ENCODE measurements at places on chromosomes 1 and 21.

DNA sequence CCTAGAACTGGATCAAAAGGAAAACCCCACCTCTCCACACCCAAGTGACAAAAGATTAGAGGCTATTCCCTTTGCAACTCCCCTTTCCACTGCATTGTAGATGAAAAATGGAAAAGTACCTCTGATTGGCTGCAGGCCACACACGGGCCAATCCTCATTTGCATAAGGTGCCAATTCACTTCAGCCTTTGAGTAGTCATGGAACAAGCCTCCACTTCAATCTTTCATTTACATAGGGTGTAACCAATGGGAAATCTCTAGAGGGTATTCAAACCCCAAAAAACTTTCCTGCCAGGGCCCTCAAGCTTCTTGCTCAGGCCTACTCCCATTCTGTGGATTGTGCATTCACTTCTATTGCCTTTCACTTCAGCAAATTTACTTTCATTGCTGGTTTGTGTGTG, 122.3 kb upstream of the KCND3 start:
- DNase-seq = no peak

DNA sequence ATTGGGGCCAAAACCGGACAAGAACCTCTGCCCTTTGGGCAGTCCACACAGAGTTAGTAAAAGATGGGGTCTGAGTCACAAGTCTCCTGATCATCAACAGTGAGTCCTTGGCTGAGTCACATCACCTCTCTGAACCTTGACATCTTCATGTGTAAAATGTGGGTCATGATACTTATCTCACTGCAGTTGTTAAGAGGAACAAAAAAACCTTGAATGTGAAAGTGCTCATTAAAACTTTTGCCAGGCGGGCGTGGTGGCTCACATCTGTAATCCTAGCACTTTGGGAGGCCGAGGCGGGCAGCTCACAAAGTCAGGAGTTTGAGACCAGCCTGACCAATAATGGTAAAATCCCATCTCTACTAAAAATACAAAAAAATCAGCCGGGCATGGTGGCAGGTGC, 15.7 kb downstream of the S100A16 start:
- DNase-seq = no peak

GRCh38 chr1:235979176-235979575, 85.7 kb downstream of the NID1 start:
- no peak for DNase-seq

DNA sequence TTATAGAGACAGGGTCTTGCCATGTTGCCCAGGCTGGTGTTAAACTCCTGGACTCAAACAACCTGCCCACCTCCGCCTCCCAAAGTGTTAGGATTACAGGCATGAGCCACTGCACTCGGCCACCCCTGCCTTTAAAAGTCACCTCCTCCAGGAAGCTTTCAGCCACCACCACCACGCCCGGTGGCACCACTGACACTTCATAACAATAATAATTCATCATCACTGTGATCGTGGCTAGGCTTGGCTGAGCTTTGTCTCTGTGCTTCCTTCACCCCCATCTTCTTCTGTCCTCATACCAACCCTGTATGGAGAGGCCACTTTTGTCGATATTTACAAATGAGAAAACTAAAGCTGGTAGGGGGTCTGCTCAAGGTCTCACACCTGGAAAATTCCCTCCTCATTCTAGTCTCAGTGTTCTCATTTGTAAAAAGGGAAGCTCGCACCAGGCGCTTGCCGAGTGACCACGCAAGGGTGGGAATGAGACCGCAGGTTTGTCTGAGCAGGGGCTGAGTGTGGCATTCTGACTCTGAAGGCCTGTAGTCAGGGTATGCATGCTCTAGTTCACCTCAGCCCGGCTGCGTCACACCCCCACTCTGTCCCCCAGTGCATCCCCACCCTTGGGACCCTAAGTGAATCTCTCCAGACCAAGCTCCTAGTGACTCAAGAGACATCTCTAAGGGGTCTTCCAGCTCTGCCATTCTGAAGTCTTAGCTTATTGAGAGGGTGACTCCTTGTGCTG, 12.9 kb upstream of the EPHA2 start:
- DNase-seq = no peak

DNA sequence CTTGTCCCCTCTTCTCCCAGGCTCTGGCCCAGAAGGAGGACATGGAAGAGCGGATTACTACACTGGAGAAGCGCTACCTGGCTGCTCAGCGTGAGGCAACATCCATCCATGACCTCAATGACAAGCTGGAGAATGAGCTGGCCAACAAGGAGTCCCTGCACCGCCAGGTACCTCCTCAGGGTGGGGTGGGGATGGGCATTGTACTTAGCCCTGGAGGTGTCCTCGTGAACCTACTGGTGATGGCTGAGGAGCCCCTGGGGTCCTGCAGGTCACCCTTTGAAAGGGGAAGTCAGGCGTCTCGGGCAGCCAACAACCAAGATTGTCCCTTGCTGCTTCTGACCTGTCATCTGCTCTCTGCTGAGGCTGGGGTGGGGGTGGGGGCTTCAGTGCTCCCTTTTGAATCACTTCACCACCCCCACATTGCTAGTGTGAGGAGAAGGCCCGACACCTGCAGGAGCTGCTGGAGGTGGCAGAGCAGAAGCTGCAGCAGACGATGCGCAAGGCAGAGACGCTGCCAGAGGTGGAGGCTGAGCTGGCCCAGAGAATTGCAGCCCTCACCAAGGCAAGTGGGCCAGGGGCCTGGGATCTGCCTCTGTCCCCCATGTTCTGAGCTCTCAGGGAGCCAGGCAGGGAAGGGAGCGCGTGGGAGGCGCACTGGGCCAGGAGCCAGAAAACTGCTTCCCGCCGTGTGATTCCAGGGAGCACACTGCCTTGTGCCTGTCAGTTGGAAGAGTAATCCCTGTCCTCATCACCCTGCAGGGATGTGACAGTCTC, 19.7 kb downstream of the PPFIA4 start:
- DNase-seq = no peak

DNA sequence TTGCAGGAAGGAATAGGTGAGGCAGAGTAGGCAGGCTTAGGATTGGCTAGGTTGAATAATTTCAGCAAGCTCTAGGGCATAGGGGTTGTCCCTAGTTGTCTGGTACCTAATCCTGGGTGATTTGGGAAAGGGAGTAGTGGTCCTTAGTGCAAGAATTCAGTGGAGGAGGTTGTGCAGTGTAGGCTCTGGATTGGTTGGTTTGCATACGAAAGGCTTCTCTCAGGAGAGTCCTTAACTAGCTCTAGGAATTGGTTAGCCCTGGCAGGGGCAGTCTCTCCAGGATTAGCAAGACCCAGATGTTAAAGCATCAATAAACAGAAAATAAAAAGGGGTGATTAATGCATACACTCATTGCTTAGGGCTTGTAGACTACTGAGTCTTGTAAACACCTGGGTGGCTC, 9.6 kb upstream of the CD101 start:
- DNase-seq = no peak

DNA sequence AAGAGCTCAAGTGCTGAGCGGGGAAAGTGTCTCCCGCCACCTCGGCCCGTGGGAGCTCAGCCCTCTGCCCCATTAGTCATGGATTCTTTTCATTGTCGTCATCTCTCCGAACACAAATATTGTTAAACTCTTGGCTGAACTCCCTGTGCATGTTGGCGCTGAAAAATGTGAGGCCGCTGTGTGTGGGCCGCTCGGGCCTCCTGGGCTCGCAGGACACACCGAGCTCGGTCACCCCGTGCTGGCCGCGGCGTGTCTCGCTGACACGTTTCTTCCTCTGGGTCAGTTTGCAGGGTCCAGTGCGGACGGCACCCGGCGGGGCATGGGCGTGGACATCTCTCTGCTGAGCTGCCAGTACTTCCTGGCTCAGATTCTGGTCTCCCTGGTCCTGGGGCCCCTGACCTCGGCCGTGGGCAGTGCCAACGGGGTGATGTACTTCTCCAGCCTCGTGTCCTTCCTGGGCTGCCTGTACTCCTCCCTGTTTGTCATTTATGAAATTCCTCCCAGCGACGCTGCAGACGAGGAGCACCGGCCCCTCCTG, 25.6 kb downstream of the SLC45A1 start:
- no peak for DNase-seq

GRCh38 chr1:102498929-102499328, 502.2 kb upstream of the OLFM3 start:
- DNase-seq = no peak

DNA sequence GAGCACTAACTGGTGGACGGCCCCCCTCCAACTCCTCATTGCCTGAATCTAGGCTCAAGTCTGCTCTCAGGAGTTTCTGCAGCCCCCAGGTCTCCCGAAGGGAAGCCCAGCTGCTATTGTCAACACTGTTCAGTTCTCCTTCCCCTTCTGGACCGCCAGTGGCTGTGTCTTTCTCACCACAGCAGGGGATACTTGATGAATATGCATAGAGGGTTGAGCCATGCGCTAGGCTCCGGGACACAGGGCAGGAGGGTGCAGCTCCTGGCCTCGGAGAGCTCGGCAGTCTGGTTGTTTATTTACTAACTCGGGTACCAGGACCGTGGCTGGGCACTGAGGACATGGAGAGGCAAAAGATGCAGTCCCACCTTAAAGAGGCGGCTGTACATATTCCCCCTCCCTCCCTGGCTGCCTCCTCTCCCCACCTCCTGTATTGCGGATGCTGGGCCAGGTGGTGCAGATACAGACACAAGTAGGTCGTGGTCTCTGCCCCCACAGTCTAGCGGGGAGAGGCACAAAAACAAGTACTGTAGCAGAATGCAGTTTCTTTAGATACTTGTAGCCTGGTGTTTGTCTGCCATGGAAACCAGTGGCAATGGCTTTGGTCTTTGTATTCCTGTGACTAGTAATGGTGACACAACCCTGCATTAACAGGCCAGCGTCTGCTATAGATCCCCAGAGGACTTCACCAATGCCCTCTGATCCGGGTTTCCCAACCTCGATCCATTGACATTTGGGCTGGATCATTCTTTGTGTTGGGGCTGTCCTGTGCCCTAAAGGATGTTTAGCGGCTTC, 26.2 kb downstream of the ARHGEF10L start:
- DNase-seq = peak; percentile 17

GRCh38 chr1:168235548-168235885, 9.7 kb downstream of the SFT2D2 start:
- no peak for DNase-seq

DNA sequence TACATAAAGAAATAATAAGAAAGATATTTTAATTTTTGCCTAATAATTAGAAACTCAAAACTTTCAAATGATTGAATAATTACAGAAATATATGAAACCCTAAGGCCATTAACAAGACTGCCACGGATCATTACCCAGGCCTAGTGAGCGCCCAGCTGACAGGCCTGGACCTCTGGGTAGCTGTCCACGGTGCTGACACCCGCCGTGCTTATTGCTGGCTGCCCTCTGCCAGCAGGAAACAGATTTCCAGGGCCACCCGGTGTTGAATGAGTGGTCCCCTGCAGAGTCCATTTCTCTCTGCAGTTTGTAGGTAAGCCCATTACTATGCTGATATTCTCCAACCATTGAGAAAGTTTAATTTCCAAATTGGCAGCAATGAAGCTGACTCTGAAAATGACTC, 254.4 kb upstream of the GJB5 start:
- DNase-seq = peak; percentile 8

DNA sequence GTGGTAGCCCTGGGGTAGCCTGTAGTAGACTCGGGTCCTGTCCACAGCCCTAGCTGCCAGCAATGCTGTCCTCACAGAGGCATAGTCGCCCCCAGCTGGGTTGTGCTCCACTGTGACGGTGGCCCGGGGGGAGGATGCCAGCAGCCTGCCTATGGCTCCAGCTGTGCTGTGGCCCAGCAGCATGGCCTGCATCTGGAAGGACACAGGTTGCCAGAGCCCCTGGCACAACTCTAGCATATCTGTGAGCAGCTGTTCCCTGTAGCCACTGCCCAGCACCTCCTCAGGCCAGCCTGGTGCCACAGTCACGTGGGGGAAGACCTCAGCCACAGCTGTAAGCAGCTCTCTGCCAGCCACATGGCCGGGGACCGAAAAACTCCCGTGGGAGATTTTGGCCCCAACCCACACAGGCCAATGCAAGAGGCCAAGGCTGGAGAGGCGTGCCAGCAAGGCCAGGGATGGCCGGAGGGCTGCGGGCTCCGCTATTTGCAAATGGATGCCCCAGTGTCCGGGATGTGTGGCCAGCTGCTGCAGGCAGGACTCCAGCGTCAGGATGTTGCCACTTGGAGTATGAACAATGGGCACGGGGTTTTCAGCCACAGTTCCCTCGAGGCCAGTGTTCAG, 13.9 kb downstream of the FAM151A start:
- DNase-seq = no peak

- no peak for DNase-seq
Observed at GRCh38 chr1:33188572-33189275, 6.9 kb upstream of the TRIM62 start.

DNA sequence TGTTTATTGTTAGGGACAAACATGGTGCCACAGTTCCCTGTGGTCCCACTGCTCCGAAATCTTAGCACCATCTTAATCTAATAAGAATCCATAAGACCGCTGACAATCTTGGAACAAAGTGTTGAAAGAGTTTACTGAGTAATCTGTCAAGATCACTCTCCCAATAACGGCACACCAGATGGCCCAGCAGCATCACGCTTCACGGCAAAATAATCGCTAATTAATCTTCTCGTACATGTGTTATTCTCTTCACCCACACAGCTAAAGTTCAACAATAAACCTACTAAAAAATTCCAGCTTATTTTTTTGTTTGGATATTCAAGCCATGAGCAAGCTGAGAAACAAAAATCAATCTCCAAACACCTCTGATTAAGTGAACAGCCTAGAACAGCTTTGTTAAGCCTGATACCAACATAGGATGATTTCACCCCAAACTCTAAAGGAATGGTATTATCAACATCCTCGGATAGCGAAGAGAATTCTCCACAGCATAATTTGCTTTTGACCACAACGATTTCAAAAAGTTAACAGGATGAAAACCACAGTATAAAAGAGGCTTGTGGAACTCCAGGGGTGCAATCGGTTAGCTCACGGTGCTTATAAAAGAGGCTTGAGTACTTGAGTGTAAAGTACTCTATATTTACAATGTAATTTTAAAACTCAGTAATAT, 329.9 kb upstream of the GREM2 start:
- DNase-seq = no peak

DNA sequence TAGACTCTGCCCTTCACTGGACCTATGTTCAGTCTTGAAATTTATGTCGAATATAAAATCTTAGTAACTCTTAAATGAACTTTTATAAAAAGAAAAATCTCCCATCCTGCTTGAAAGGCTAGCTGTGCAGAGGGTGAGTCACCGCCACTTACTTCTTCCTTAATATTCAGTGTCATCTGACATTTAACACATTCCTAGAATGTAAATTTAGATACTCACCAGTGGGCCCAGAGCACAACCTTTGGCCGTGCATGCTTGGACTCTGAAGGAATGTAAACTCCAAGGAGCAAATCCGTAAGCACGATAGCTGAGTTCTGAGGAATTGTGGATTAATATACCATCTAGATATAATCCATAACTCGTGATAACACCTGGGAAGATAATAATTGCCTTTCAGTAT, 403.3 kb downstream of the KCTD3 start:
- DNase-seq = no peak

DNA sequence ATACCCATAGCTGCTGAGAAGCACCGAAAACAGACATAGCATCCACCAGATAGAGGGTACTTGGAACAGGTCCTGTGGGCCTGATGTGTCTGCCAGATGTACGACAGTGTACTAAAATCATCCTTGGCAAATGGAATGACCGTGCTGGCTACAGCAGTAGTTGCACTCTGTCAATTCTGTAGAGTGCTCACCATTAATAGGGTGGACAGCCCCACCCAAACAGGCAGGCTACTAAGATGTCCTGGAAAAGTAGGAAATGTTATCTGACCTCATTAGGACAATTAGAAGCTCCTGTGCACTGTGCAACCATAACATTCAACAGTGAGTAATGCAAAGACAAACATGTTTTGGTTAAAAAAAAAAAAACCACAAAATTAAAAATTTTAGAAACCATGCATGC, 106.2 kb downstream of the PTPN14 start:
- DNase-seq = no peak

- no peak for DNase-seq
Observed at GRCh38 chr1:167562702-167563101, 9.1 kb upstream of the CREG1 start.

Data from NCI-H1417 (cell line).